ENCODE measurements at places on chromosomes 11 and 22. TPM values are rescaled to one million over a fixed set of nuclear protein-coding genes. Genes with fewer than 3 reads are reported as not detected.

- no peak for DNase-seq
Observed at GRCh38 chr11:116576526-116576925, 196.3 kb downstream of the BUD13 start.

DNA sequence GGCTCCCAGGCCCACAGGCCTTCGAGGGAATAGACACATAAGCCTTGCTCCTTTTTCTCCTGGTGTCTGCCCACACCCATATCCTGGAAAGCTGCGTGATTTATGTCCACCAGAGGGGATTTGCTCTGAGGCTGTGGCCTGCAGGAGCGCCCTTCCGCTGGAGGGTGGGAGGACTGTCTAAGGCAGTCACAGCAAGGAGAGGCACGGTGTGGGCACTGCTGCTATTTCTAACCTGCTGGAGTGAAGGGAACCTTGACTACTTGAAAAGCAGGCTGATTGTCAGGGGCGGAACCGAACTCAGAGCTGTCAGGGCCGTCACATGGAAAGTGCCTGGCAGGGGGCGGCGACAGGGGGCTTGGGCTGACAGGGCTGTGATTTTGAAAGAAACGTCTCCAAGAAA is 3.7 kb downstream of the UPB1 start:
- no peak for DNase-seq

DNA sequence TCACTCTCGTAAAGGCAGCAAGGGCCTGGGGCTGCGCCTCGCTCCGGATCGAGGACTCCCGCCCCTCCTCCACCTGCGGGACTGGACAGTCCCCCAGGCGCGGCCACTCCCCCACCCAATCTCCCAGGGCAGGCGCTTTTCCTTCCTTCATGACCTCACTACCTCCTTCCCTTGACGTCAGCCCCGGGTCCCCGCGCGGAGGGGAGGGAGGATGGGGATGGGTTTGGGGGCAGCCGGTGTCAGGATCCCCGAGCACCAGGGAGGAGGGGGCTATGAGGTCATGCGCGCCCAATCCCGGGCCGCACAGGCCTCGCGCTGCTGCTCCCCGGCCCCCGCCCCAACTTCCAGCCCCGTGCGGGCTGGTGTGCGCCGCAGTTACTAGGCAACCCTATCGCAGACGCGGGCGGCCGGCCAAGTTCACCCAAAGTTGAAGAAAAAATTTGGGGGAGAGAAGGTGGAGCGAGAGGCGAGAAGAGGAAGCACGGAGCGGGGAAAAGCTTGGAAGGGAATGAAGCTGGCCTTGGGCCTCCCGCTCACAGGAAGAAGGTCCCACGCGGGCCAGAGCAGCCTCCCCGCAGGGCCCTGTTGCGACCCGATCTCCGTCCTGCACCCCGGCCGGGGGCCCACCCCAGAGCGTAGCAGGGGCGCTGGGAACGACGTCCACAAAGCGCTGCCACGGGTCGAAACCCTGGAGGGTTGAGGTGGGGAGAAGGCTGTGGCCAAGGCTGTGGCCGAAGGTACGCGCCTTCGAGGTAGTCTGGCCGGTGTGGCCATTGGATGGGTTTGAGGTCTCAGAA is 8.3 kb downstream of the WT1 start:
- peak; percentile 90 for DNase-seq

Gene SSTR3
- 1.6 TPM for polyA plus RNA-seq

GRCh38 chr11:8036002-8036802 is 44.8 kb upstream of the TUB start:
- no peak for DNase-seq

- no peak for DNase-seq
Observed at GRCh38 chr22:38859581-38860282, 12.3 kb downstream of the CBX6 start.

Gene NLRP14
- polyA plus RNA-seq = 0.15 TPM

DNA sequence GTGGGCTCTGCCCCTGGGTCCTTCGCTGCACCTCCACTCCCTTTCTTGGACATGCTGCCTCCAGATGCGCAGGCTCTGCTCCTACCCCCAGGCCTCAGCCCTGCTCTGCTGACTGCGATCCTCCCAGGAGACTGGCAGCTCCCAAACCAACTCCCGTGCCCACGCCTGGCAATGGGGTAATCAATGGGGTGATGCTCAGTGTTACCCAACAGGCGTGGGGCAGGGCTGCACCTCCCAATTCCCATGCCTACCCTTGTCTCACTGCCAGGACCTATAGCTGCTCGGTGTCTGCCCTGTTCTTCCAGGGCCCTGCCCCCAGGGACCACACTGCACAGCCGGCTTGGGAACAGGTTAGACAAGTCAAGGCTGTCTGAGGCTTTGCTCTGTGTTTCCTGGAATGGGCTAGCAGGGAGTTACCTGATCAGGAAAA is at the start of gene ALDH3B2:
Gene ALDH3B2, minus strand, starts transcription at position 182 of the 430 bp plus-strand sequence. CDS start 7,688 bp downstream, outside the sequence.
- no peak for DNase-seq

GRCh38 chr11:82356316-82356715 is 377.3 kb downstream of the FAM181B start:
- no peak for DNase-seq

DNA sequence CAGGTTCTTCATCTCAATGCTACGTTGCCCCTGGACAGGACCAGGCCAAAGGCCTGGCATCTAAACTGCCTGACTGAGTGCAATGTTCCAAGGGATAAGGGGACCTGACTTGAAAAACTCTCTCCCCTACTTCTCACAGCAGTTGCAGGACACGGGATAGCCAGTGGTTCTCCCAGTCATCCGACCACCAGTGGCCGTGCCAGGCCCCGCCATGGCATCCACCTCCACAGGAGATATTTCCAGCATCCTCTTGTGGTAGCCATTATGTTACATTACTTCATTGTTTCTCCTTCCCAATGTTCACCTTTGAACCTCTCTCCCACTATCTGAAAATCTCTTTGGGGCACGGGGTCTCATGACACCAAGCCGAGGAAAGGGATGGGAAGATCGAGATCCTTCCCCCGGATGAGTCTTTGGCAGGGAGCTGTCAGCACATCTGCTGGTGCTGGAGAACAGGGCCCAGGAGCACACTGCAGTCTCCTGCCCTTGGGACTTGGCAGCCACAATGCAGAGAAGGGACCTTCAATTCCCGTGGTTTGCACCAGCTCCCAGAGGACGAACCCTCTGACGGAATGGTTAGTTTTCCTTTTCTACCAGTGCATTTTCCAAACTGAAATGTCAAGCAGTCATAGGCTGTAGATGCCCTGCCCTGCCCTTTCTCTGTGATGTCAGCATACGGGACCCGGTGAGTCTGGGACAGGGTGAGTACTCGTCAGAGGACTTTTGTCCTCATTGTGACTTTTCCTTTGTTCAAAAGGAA is 121.2 kb downstream of the ETS1 start:
- DNase-seq = no peak

Gene MYRF
- polyA plus RNA-seq = 6.7 TPM

- DNase-seq = no peak
Observed at GRCh38 chr22:39379756-39380730, 19.5 kb upstream of the TAB1 start.

Gene C11orf16
- polyA plus RNA-seq = not detected

Data from ovary (tissue), 10 donors.